ENCODE measurements at places on chromosomes 6 and 20.
A peak's percentile ranks its signal among the peaks of the same experiment; 100 is the strongest.

DNA sequence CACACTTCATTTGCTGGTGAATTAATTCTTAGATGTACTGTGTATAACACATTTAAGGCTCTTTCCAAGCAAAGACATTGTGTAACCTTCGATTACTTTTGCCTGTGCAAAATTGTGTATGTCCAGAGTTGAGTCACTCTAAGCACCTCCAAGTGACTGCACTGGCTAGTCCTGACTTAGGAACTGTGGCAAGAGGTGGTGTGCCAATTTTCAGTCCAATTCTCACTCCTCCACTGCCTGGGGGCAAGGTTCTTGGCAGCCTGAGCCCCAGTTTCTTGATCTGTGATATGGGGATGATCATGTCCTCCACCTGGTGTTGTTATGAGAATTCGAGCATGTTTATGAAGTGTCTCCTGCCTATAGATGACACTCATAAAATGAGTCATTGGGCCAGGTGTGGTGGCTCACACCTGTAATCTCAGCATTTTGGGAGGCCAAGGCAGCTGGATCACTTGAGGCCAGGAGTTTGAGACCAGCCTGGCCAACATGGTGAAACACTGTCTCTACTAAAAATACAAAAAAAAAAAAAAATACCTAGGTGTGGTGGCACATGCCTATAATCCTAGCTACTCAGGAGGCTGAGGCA lies 105.3 kb upstream of the CDYL start:
- no peak for DNase-seq

- DNase-seq = no peak
Measured at GRCh38 chr6:44257753-44258324, 511 bp upstream of the SLC35B2 start.

DNA sequence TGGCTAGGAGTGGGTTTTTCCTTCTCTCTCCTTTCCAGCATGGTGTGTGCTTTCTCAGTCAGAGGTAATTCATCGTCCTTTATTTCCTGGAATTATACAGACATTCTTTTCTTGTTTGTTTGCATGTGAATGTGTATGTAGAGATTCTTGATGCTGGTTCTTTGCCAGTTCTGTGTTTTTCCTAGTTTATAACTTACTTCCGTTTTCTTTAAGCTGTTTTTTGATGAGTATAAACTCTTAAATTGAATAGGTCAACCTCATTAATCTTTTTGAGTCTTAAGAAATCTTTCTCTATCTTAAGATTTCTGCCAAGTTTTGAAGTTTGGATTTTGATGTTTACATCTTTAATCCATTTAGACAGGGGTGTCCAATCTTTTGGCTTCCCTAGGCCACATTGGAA lies 38.7 kb downstream of the IGF2R start:
- DNase-seq = no peak

DNA sequence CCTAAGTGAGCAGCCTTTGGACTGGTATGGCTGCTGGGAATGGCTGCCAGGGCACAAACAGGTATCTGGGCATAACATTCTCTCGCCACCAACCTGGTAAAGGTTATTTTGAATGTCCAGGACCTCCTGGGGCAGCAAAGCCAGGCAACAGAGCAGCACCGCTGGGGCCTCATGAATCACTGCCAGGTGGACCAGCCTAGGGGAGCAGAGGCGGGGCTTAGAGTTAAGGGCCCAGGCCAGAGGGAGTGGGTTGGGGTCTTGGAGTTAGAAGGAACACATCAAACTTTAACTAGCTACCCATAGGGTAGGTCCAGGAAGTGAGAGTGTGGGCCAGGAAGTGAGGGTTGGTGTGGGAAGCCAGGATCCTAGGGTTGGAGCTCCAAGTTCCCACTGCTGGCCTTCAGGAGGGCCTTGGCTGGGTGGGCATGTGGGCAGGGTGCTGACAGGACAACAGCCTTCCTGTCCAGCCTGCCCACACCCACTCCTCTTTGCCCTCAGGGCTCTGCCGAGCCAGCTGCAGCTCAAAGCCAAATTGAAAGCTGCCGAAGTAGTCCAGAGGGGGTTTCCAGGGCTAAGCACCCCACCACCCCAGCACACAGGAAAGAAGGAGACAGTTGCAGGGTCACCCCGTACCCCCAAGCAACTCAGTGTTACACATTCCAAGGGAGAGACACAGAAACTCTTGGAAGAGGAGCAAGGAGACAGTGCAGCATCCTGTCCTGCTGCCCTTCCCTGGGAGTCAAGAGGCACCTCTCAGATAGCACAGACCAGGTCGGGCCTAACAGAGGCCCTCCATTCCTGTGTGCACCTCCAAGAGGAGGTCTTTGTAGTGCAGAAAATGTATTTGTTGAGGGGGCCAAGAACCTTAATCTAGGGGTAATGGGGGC lies 2.6 kb downstream of the NFKBIE start:
- DNase-seq = peak; percentile 22

GRCh38 chr20:10910535-10911178 lies 236.9 kb upstream of the JAG1 start:
- DNase-seq = no peak

GRCh38 chr6:67009818-67010217 lies 1302.8 kb upstream of the EYS start:
- no peak for DNase-seq

DNA sequence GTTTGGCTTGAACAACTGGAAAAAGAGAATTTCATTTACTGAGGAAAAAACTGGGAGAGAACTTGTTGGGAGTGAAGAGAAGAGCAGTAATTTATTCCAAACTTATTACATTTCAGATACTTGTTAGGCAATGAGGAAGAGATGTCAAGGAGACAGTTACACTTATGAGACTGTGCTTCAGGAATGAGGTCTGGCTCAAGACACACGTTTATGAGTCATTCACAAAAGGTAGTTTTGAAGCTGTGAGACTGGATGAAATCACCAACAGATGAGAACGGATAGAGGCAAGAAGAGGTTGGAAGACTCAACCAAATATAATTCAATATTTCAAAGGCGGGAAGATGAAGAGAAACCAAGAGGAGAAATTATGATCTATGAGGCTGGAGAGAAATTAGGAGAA lies 70.6 kb upstream of the DEFB112 start:
- DNase-seq = no peak

DNA sequence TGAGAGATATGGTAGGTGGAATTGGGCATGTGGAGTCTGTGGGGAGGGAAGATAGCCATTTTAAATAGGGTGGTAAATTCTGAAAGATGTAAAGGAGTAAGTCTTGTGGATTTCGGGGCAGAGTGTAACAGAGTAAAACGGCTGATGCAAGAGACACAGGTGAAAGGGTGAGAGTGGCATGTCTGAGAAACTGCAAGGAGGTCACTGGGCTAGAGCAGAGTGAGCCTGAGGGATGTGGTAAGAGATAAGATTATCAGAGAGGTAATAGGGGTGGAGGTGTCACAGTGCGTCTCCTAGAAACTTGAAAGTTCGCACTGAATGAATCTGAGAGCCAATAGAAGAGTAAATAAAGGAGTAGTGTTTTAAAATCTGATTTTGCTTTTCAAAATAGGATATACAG lies 308.1 kb downstream of the EPM2A start:
- no peak for DNase-seq

DNA sequence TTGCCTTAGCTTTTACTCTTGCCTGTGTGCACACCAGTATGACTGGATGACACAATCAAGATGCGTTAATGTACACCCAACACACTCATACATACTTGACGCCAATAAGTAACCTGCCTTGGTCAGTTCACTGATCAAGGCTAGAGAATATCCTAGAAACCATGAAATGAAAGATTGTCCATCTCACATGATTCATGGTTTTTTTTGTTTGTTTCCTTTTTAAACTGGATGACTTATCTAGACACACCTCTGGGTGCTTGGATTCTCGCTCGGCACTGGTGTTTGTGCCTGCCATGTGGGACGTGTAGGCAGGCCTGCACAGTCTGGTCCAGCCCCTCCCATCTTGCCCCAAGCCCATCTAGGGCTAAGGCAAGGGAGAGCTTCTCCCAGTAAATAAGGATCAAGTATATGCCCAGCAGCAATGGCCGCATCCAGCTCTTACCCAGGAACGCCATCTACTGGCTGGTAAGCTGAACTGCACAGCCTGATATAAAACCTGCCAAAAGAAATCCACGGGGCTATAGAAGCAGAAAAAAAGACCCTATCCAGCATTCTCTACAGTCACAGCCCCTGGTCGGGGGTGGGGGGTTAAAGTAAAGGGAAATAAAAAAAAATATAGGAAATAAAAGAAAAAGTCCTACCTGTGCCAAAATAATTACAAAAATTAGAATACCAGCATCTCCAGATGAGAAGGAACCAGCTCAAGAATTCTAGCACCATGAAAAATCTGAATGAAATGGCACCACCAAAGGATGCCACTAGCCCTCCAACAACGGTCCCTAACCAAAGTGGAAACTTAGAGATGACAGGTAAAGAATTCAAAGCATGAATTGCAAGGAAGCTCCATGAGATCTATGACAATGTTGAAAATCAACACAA lies 73.3 kb downstream of the OTOR start:
- peak; percentile 23 for DNase-seq

DNA sequence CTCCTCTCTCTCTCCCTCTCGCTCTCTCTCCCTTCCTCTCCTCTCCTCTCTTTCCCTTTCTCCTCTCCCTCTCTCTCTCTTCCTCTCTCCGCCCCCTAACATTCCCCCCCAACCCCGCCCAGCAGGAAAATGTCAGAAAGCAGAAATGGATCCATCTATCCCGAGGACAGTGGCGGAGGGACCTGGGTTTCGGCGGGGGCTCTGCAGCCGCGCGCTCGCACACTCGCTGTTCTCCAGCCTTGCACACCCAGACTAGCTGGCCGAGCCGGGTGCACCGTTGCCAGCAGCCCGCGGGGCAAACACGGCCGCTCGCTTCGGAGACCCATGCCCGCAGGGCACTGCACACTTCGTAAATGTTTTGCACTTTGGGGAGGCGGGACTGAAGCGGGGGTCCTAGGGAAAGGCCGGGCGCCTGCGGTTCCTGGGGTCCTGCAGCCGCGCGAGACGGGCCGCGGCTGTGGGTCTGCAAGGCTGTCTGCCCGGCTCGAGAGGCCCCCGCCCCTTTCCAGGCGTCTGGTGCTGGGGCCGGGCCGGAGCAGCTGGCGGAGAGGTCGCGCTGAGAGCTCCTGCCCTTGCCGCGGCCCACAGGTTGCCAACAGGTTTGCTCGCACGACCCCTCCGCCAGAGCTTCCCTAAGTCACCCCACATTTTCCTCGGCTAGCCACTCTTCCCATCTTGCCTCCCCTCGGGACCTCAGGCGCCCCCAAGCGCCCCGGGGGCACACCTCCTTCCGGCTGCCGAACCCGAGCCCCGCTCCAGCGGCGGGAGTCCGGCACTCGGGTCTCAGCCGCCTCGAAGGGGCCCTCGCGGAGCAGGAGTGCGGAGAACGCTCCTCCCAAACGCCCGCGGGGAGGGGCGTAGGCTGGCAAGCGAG lies 818 bp upstream of the MDGA1 start:
- DNase-seq = peak; percentile 51

DNA sequence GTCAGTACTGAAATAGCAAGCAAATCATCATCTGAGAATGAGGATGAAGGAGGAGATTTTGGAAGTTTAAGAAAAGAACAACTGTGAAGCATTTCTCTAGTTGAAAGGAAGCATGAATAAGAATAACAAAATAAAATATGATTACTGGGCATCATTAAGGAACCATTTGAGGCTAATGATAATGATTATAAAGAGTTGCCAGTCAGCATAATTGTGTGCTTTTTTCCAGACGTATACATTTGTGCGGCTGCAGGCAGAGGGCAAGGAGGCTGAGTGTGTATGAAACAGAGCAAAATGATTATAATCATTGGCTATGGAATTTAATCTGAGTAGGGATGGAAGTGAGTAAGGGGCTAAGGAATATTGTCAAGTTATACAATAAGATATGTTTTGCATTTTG lies 218.7 kb upstream of the FUT9 start:
- no peak for DNase-seq

DNA sequence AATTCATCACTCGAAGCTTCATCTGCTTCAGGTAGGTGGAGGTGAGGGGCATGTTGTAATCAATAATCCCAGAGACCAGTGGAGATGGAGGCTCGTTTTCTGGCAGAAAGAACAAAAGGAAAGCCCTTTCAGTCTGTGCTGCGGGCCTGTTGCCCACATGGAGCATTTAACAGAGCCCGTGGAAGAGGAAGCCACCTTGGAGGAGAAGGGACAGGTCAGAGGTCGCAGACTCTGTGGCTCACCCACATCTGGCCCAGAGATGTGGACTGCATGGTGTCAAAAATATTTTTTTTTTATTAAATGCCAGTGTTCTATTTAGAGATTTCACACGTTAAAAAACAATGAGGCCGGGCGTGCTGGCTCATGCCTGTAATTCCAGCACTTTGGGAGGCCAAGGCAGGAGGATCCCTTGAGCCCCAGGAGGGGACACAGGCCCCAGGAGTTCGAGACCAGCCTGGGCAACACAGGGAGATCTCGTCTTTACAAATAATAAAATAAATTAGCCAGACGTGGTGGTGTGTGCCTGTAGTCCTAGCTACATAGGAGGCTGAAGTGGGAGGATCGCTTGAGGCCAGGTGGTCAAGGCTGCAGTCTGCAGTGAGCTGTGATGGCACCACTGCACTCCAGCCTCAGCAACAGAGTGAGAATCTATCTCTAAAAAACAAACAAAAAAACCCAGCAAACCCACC lies 73.6 kb downstream of the NOL4L start:
- DNase-seq = no peak

- DNase-seq = peak; percentile 36
Measured at GRCh38 chr6:45436544-45437438, 59.1 kb upstream of the SUPT3H start.

DNA sequence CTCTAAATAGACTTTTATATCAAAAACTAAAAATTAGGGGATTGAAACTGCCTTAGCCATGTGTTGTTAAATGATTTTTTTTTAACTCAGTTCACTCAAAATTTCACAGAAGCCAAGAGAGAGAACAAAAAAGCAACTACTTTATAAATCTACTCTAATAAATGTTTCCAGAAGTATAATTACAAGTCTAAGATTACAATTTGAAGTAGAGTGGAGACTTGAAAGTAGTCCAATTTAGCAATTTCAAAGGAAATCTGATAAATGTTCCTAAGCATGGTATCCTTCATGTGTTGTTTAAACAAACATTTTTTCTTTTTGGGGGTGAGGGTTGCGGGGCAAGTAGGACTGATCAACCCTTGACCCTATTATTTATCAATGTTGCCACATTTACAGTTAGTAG lies 72.6 kb downstream of the PHIP start:
- no peak for DNase-seq

GRCh38 chr20:50515471-50516106 lies 5.4 kb downstream of the PTPN1 start:
- no peak for DNase-seq

- peak; percentile 19 for DNase-seq
Measured at GRCh38 chr6:44234101-44235025, 11.0 kb downstream of the SLC29A1 start.
